Panc1 (cell line): ENCODE measurements at places on chromosomes 5 and 9. TPM values are rescaled to one million over a fixed set of nuclear protein-coding genes. Genes with fewer than 3 reads are reported as not detected.

GRCh38 chr9:117494401-117495090, 79.7 kb upstream of the ASTN2 start:
- no peak for DNase-seq

DNA sequence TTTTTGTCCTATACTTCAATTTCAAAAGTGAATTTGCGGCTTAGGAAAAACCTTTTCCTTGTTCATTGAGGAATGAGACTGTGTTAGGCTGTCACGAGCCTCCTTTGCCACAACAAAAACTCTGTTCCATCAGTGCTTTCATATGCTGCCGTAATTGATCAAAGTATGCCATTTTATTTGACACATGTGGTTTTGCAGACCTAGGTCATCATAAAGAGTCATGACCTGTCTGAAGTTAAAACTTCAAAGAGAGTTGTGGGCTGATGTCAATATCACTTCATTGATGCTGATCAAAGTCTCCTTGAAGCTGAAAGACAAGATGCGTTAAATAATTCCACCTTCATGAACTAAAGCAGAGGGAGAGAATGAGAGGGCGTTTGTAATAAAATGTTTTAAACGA, 55.5 kb downstream of the SYK start:
- no peak for DNase-seq

DNA sequence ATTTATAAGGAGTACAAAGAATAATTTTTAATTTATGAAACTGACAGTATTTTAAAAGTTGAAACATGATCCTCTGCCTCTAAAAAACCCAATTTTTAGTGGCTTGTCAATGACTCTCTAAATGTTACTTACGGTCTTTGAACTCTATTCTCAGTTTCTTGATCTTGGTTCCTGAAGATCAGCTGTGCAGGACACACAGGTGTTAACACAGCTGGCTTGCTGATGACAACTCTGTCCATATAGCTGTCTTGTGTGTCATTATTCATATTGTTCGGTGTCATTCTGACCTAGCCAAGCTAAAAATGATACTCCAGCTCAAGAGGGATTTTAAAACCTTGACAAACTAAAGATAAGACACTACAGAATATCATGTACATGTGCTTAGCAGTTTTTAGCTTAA, 314.5 kb downstream of the CCDC171 start:
- DNase-seq, result no peak

The LHX2 gene
- total RNA-seq, result 0.36 TPM

The MAT2B gene
- total RNA-seq, result 52.1 TPM

The IFNA21 gene
- total RNA-seq, result not detected

The SLC9A3 gene
- total RNA-seq, result 2.0 TPM

The FXN gene
- total RNA-seq, result 17.8 TPM

The CCL28 gene
- total RNA-seq, result 5.8 TPM
